ENCODE measurements at places on chromosomes 12 and 14.

- no peak for DNase-seq
Observed at GRCh38 chr14:101071493-101071906, 168.0 kb upstream of the RTL1 start.

DNA sequence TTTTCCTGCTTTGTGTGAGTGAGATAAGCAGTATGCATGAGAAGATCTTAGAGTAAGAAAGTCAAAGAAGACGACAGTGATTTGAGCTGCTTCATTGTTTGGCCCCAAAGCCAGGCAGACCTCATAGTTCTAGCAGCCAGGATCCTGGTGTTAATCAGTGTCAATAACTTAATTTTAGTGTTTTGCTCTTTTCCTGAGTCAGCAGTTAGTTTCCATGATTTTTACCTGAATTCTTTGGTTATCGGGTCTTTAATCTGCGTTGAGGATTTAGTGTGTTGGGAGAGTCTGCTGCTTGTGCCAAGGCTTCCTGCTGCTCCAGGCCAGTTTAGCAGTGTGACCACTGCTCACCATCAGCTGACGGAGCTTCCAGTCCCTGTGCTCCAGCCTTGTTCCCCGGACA is 241.6 kb upstream of the SOX5 start:
- no peak for DNase-seq

- no peak for DNase-seq
Observed at GRCh38 chr12:56129942-56130495, 2.0 kb downstream of the ESYT1 start.

DNA sequence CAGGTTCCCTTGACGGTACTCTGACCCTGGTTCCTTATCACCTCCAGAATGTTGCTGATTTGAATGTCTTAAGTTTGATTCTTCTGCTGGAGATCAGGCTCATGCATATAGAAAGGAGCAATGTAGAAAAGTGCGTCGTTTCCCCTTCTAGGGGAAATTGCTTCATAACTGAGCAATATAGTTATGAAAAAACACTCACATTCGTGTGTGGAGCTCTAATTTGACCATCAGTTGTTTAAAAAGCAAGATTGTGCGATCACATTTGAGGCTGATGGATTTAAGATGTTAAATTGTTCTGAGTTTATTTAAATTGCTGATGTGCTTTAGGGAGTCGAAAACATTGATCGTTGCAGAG is 19.2 kb downstream of the PELI2 start:
- DNase-seq, result no peak

DNA sequence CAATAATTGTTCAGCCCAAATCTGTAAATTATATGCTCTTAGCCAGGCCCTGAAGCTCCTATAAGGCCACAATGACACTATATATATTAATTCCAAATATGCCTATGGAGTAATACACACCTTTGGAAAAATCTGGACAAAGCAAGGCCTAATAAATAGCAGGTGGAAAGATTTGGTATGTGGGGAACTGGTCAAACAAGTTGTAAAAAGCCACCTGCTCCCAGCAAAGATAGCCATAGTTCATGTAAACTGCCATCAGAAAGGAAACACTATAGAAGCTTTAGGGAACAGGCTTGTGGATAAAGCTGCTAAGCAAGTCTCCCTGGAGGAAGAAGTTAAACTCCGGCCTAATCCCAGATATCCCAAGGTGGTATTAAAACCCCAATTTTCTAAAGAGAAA is 29.7 kb downstream of the PRMT8 start:
- no peak for DNase-seq

GRCh38 chr12:32272465-32272864 is 126.9 kb upstream of the FGD4 start:
- DNase-seq, result no peak

- no peak for DNase-seq
Observed at GRCh38 chr14:31994391-31995033, 82.6 kb upstream of the ARHGAP5 start.

DNA sequence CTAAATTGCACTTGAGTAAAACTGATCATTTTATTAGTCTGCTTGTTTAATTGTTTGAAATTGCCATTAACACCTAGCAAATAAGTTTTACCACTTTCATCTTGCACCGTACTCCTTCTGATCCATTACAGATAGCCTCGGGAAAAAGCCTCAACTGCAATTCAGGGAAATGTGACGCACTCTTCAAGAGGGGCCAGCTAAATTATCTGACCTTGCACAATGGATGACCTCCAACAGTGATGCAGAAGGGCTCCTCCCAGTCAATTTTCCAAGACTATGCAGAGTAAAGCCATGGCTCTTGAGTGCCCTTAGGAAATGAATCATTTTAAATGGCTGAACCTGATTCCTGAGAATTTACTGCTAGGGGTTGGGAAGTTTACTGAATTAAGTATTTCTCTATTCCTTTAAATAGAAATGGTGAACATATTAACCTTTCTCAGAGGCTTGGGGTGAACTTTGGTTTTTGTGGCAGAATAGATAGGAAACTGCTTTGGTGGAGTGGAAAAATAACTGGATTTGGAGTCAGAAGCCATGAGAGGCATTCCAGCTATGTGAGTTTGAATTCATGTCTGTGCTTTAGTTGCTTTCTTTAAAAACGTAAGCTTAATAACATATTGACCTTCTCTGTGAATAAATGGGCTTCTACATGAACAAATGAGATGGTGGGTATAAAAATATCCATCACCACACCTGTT is 64.8 kb upstream of the OVCH1 start:
- no peak for DNase-seq

GRCh38 chr14:81275305-81276072 is 54.7 kb upstream of the GTF2A1 start:
- DNase-seq, result no peak

- no peak for DNase-seq
Observed at GRCh38 chr14:30842431-30842830, 31.9 kb upstream of the COCH start.

GRCh38 chr12:103586791-103587370 is at the start of gene STAB2:
TSS of gene STAB2 (plus strand) at chr12:103587273. CDS start at chr12:103587477, 204 bp downstream.
- DNase-seq, result no peak

- DNase-seq, result no peak
Observed at GRCh38 chr14:68975667-68976066, 3.4 kb downstream of the ACTN1 start.

DNA sequence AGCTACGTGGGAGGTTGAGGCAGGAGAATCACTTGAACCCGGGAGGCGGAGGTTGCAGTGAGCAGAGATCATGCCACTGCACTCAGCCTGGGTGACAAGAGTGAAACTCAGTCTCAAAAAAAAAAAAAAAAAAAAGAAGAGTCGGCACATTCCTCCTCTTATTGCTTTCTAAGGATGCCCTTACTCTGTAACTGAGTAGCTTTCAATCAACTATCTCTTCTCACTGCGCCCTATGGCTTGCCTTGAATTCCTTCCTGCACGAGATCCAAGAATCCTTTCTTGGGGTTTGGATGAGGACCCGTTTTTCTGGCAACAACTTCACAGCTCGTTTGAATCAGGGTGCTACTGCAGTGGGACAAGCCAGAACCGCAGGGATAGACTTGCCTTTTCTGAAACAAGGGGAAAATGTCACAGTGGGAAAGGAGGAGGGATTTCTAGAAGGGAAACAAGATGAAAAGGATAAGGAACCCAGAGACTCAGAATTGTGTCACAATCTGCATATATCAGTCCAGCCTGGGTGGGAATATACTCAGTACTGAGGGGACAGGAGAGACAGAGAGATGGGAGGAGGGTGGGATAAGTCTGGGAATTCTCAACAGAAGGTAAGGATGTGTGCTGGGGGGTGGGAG is 16.1 kb upstream of the RND1 start:
- no peak for DNase-seq

- no peak for DNase-seq
Observed at GRCh38 chr12:116525418-116526001, 33.7 kb upstream of the MAP1LC3B2 start.

DNA sequence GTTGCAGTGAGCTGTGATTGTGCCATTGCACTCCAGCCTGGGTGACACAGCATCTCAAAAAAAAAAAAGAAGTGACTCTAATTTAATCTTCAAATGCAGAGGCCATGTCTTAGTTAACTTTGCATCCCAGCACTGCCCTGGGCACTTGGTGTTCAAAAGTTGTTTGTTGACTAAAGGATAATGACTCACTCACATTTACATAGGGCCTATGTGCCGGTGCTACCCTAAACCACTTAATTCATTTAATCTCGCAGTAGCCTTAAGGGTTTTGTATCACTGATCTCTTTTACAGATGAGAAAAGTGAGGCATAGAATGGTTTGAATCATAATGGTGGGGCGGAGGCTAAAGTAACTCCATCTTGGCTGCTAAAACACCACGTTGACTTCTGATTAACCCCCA is 23.7 kb downstream of the MFAP5 start:
- no peak for DNase-seq

- no peak for DNase-seq
Observed at GRCh38 chr14:36518586-36519430, 1.2 kb downstream of the NKX2-1 start.

GRCh38 chr12:113006641-113007040 is 28.3 kb downstream of the OAS2 start:
- no peak for DNase-seq

- DNase-seq, result no peak
Observed at GRCh38 chr12:83408851-83409250, 722.1 kb downstream of the TMTC2 start.

DNA sequence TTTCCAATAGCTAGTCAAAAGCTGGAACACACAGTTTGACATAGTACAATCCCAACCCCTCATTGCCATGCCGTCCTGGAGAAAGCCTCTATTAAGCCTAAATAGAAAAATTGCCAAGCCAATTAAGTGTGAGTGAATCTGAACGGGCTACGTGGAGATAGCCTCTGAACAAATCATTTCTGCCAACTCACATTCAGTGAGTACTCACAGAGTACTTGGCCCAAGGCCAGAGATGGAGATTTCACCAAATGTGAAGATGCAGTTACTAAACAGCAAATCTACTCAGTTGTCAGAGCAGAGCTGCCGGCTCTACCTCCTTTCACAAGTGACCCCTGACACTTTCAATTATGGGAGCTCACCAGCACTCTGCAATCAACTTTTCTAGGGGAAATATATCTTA is 350.0 kb downstream of the GALC start:
- DNase-seq, result no peak

- DNase-seq, result no peak
Observed at GRCh38 chr14:77681196-77682157, 26.3 kb downstream of the ALKBH1 start.

DNA sequence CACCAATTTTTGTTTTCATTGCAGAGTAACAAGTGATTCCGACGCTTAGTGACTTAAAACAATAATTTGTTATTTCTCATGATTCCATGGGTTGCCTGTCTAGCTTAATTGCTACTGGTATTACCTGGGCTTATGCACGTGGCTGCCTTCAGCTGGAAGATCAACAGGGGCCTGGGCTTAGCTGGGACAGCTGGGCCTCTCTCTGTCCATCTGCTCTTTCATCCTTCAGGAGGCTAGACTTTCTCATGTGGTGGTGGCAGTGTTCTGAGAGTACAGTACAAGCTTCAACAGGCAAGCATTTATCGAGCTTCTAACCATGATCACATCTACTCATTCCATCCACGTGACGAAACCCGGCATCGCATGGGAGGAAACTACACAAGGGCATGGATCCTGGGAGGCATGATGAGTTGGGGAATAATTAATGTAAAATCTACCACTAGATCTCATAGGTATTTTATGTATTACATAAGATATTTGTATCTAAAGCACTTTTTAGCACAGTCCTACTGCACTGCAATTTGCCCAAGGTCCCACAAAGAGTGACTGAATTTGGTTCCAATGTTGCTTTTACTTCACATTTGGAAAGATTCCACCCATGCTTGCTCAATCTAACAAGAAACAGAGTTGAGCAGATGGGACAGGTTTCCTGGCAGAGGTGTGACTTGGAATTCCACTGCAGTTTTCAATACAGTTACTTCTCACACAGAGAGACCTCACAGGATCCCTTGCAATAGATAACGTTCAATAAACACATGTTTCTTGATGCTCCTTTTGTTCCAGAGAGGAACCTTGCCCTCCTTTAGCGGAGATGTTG is 153.1 kb upstream of the FRMD6 start:
- DNase-seq, result peak; percentile 98

DNA sequence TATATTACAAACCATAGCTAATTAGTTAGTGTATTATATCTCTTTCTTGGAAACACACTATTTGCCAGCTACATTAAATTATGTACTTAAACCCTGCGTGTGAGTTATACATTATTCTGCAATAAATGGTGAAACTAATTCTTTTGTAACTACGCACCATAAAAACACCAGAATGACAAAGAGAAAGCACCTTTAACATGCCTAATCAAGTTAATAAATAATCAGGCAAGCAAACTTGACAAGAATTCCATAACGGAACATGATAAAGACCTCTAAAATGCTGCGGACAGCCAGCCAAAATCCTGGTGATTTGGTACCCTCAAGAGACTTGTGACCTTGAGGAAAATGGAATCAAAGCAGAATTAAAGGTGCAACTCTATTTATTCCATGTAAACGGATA is 375.3 kb upstream of the KITLG start:
- no peak for DNase-seq

DNA sequence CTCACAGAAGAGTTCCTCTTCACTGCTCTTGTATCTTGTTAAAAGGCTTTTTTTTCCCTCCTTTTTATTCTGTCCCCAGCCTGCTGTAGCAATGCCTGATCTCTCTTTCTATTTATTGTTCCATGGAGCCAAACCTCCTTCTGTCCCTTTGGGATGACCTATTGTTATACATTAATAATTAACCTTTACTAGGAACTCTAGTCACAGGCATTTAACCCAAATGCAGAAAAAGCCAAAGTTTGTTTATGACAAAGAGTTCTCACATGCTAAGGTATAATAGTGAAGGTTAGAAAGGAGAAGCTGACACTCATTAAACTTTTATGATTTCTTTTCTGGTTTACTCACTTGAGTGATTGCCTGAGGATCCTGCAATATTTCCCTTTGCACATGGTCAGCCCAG is 535.8 kb downstream of the NRXN3 start:
- no peak for DNase-seq

GRCh38 chr14:72612041-72612440 is 281.9 kb downstream of the DPF3 start:
- DNase-seq, result no peak

- peak; percentile 0 for DNase-seq
Observed at GRCh38 chr12:122336015-122336946, 70.0 kb upstream of the VPS33A start.

DNA sequence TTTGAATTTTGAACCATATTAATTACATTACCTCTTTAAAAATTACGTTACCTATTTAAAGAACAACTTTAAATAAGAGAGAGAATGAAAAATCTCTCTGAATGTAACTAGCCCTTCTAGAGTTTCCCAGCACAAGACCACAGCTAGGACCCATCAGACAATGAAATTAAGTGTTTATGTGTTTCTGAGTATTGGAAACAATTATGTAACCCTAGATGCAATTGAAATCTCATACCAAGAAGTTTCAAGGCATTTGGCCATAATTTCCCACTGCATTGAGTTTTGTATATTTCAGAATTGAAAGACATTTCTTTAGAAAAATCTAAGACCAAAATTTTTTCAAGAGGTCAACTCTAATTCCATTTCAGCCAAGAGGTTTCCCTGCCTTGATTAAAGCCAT is 47.1 kb downstream of the SERPINA3 start:
- DNase-seq, result no peak

- DNase-seq, result no peak
Observed at GRCh38 chr14:56686416-56686815, 106.8 kb downstream of the TMEM260 start.
